ENCODE measurements at places on chromosomes 2 and 18. TPM values are rescaled to one million over a fixed set of nuclear protein-coding genes. Genes with fewer than 3 reads are reported as not detected.

DNA sequence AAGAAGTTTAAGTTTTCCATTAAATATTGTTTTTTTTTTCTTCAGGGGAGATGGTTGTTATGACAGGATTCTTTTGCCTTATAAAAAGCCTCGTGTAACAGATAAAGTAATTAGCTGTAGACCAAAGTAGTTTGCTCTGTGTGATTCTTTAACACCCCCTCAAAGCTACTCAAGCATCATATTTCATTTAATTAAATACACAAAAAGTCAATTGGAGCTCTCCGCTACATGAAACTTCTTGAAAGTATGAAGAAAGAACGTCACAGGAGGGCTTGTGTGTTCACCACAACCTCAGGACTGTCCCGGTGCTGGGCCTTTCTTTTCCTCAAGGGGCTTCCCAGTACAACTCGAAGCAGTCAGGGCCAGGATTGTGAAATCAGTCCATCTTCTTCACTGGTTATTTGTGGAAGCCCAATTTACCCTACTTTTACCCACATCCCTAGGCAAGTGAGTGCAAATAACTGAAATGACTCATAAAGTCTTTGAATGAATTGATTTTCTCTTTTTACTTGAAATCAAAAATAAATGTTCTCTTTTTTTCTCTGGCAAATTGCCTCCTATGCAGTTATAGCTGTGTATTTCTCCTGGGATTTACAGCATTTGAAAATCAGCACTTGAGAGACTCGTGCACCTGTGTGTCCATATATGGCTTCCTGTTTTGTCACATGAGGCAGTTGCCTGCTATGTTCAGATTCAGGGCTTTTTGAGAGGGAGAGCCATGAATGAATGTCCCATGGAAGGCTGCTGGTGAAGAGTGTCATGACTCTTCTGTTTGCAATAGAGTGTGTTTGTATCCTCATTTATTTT, 48.6 kb downstream of the LINC00305 start:
- H3K4me3 ChIP-seq: no peak overlapping the region
- no peaks in the 10 kb centered on the region for H3K4me1 ChIP-seq
- H3K36me3 ChIP-seq: no peaks in the 10 kb centered on the region
- H3K27me3 ChIP-seq: no peaks in the 10 kb centered on the region

Gene TMEM169
- total RNA-seq: 0.97 TPM

DNA sequence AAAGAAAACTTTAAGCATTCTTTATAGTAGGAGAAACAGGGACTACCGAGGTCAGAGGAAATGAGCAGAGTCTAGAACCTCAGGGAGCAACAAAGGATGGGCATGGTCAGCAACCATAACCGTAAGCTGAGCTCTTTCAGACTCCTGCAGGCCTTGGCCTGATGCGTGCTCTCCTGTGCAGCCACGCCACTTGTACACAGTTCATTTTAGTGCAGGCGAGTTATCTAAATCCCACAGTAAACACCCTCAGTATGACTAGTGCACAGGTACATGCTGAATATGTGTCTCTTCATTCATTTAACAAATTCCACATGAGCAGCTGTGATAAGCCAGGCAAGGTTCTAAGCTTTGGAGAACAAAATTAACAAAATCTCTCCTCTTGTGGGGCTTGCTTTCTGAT, 401.2 kb upstream of the RAB12 start:
- H3K36me3 ChIP-seq: no peaks in the 10 kb centered on the region
- H3K4me1 ChIP-seq: peaks cover 6% of the 10 kb centered on the region
- no peak for DNase-seq
- H3K27me3 ChIP-seq: no peaks in the 10 kb centered on the region
- no peak overlapping the region for H3K27ac ChIP-seq

DNA sequence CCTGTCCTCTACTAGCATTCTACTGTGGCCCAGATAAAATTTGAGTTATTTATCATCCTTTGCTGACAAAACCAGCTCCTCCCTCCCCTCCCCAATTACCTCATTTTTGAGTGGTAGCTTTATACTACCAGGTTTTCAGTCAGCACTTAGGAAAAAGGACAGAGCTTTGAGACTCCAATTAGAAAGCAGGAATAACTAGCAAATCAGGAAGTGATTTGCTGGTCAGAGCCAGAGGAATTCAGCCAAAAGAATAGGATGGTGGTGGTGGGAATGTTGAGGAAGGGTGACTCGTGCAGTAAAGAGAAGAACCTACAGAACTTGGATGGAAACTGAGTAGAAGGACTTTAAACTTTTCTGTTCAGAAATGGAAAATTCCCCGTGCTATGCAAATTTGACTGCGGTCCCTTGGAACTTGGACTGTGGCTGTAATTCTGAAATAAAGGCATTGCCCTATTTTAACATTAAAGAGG, 3.7 kb downstream of the MYL12B start:
- no peak overlapping the region for H3K4me3 ChIP-seq
- no peak overlapping the region for H3K27ac ChIP-seq
- no peaks in the 10 kb centered on the region for H3K27me3 ChIP-seq
- H3K36me3 ChIP-seq: no peaks in the 10 kb centered on the region
- H3K4me1 ChIP-seq: peaks cover 80% of the 10 kb centered on the region
- no peak for DNase-seq

DNA sequence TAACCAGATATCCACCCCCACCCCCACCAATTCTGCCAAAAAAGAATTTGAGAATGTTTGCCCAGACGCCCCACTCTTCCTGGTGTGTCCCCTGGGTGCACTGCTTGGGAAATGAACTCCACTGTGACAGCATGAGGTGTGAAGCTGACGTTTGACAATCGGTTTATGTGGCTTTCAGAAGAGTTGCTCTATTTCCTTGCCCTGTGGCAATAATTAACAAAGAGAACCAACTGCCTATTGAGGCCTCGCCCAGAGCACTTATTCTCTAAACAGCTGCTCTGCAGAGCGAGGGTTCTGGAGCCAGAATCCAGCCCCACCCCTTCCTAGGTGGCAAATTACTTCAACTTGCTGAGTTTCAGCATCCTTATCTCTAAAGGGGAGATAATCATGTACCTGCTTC, 115.8 kb upstream of the SIX3 start:
- H3K4me3 ChIP-seq: no peak overlapping the region
- peaks cover 20% of the 10 kb centered on the region for H3K27me3 ChIP-seq
- no peak overlapping the region for H3K27ac ChIP-seq
